Activated CD4-positive, alpha-beta T cell treated with anti-CD3 and anti-CD28 coated beads for 36 hours (primary cell): ENCODE measurements at places on chromosomes 6 and 20. TPM values are rescaled to one million over a fixed set of nuclear protein-coding genes. Genes with fewer than 3 reads are reported as not detected.

ECT2L gene
- not detected for total RNA-seq

PLN gene
- total RNA-seq, result not detected

RCAN2 gene
- total RNA-seq, result 0.91 TPM

OXT gene
- 0.40 TPM for total RNA-seq

MATN4 gene
- 0.48 TPM for total RNA-seq

SLC16A10 gene
- 7.0 TPM for total RNA-seq

KCNG1 gene
- 2.8 TPM for total RNA-seq

WFDC2 gene
- total RNA-seq, result 0.66 TPM

MLN gene
- total RNA-seq, result not detected

SOD2 gene
- 105 TPM for total RNA-seq

NMBR gene
- total RNA-seq, result not detected

SLC2A10 gene
- not detected for total RNA-seq

FOXS1 gene
- not detected for total RNA-seq

OOEP gene
- 0.86 TPM for total RNA-seq

CD93 gene
- total RNA-seq, result 0.84 TPM

GPR63 gene
- 1.2 TPM for total RNA-seq

MUC22 gene
- total RNA-seq, result not detected

EYA4 gene
- total RNA-seq, result not detected

LBP gene
- total RNA-seq, result not detected
